Right ventricle myocardium superior (tissue), 1 donor: ENCODE measurements at places on chromosomes 1 and 21. TPM values are rescaled to one million over a fixed set of nuclear protein-coding genes. Genes with fewer than 3 reads are reported as not detected.
A peak's percentile ranks its signal among the peaks of the same experiment; 100 is the strongest.

ASTN1 gene
- total RNA-seq = 0.32 TPM

NPR1 gene
- 10.0 TPM for total RNA-seq

FRRS1 gene
- total RNA-seq = 2.7 TPM

RIMS3 gene
- 0.81 TPM for total RNA-seq

SOX13 gene
- total RNA-seq = 12.4 TPM

CLCA4 gene
- not detected for total RNA-seq

SERBP1 gene
- 111 TPM for total RNA-seq

PDC gene
- total RNA-seq = not detected

ESPN gene
- 0.56 TPM for total RNA-seq

ATAD3C gene
- total RNA-seq = 0.94 TPM

MGST3 gene
- 601 TPM for total RNA-seq

RPE65 gene
- not detected for total RNA-seq

VAMP3 gene
- 60.3 TPM for total RNA-seq

DCAF8 gene
- total RNA-seq = 146 TPM

NOL9 gene
- total RNA-seq = 10.9 TPM

ZFYVE9 gene
- 18.4 TPM for total RNA-seq

UTP11 gene
- 46.5 TPM for total RNA-seq

DNA sequence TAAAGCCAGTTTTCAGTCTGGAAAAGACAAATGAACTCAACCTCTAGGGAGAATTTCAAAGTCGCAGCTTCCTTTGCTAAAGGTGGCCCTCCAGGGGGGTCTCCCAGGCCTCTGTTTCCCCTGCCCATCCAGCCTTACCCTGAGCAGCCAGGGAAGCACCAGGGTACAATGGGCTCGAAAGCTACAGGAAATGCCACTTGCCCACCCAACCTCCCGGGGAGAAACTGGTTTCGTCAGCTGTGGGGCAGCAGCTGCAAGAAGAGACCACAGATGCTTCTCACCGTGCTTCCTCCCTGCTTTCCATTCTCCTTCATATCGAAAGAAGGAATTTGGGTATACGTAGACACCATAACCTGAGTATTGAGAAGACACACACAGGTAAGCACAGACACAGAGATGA is 1.7 kb downstream of the MORN1 start:
- DNase-seq = no peak

- DNase-seq = no peak
Observed at GRCh38 chr1:11151114-11151513, 38.0 kb upstream of the ANGPTL7 start.

DNA sequence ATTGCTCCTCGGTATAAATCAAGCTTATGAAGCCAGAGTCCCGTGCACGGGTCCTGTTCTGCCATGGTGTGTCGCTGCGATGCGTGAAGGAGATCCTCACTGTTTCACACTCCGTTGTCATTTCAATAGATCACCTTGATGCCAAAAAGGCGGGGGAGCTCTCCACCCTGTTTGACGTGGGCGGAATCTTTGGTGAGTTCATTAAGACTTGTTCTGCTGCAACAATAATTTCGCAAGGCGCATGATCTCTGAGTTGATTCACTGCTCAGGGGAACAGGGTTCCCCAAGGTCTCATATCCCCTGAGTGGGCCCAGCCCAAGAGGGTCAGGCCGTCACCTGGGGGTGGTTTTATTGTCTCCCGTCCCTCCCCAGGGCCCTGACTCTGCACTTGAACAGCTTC is 50.0 kb downstream of the SLC37A1 start:
- no peak for DNase-seq

DNA sequence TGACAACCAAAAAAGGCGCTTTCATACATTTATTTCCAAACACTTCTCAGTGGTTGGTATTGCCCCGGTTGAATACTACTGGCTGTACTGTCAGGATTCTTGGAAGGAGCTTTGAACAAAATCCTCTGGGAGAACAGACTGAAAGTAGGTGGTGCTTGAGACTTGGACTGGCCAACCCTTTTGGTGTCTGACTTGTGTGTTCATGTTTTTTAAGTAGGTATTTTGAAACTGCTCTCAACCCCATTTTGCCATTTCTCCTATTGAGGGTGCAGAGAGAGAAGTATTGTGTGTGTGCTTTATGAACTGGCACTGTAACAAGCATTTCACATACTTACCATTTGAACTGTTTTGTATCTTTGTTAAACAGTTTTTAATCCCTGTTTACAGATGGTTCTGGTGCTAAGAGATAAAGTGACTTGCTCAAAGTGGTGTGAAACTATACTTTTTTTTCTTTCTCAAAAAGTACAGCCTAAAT is 21.2 kb downstream of the ARID1A start:
- DNase-seq = no peak

- DNase-seq = no peak
Observed at GRCh38 chr1:167529829-167530474, 11.6 kb upstream of the CD247 start.

DNA sequence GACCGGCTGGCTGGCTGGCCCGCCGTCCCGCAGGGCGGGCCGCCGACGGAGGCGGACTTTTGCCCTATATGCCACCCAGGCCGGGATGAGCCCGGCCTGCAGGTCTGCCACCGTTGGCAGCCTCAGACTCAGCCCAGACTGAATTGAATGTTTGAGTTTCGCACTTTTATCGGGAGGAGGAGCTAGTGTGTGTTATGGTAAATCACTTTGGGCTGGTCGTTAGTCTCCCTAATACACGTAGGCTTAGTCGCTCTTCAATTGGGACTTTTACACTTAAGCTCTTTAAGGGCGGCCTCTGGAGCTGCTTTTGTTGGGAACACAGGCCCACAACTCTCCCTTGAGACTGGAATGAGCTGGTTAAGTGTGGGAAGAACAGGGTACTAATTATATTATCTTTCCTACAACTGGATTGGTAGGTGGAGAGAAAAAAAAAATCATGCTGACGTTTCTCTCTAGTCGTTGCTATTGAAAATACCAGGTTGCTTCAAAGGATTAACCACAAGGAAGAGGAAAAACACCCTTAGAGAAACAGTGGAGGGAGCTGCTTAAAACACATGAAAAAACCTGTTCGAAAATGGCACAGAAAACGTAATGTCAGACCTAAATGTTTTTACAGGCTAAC is 1.4 kb upstream of the IRF2BP2 start:
- no peak for DNase-seq

DNA sequence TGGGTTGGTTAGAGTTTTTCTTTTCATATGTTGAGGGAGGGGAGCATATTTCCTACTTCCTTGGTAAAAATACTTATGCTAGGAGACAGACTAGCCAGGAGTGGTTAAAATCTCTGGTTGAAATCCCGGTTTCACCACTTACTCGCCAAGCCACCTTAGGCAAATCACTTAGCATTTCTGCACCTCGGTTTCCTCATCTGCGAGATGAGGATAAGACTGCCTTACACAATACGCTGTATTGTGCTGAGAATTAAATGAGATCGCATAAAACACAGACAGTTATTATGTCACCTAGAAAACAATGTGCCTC is 1.4 kb downstream of the IFFO2 start:
- DNase-seq = no peak

- no peak for DNase-seq
Observed at GRCh38 chr21:35202431-35202830, 153.3 kb upstream of the RUNX1 start.

DNA sequence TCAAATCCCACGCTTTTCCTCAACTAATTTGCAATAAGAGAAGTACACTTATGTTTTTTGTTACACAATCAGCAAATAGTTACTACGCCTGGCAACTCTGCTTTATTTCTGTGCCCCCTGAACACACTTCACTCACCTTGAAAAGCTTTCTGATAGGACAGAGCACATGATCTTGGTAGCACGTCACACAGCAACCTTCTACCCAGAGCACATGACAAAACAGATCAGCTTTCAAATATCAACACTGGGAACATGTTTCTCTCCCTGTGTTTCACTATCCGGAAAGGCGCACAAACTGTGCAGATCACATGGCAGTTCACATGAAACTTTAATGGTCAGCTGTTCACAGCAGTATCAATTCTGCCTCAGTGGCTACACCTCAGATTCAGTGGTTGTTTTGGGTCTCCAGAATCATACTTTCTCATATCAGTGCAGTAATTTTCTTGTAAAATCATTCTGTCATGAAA is 2.2 kb downstream of the SLC19A2 start:
- DNase-seq = no peak

DNA sequence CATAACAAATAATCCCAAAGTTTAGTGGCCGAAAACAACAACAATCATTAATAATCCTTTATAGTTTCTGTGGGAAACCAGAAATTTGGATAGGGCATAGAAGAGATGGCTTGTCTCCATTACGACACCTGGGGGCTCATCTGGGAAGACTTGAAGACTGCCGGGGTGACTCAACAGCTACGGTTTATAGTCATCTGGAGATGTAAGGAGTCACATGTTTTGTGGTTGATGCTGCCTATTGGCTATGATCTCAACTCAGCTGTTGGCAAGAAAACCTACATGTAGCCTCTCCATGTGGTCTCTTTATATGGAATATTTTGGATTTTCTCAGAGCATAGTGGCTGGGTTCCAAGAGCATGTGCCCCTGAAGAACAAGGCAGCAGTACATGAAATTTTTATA is 29.3 kb upstream of the TSPAN2 start:
- no peak for DNase-seq

DNA sequence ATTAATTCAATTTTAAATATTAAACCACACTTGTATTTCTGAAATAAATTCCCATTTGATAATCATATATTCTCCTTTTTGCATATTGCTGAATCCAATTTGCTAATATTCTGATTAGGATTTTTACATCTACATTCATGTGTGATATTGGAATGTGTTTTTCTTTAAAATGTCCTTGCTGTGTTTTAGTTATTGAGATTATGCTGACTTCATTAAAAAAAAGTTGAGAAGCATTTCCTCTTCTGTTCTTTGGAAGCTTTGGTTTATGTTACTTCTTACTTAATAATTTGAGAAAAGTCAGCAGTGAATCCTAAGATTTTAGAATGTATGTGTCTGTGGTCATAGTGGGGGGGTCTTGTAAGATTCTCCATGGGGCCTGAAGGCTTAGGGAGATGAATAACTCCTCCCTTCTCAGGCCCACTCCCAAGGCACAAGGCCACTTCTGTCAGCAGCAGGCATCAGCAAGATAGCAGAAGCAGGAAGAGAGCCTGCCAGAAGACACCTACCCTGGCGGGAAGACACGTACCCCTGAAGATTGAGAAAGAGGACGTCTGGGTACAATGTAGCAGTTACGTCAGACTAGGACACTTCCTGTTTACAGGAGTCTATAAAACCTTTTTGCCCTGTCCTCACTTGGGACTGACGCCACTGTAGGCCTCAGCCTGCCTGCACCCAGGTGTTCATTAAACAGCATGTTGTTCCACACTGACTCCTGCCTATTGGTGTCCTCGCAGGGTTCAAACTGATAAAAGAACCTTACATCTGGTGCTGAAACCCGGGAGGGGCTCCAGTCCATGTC is 56.9 kb downstream of the ODF2L start:
- peak; percentile 30 for DNase-seq

DNA sequence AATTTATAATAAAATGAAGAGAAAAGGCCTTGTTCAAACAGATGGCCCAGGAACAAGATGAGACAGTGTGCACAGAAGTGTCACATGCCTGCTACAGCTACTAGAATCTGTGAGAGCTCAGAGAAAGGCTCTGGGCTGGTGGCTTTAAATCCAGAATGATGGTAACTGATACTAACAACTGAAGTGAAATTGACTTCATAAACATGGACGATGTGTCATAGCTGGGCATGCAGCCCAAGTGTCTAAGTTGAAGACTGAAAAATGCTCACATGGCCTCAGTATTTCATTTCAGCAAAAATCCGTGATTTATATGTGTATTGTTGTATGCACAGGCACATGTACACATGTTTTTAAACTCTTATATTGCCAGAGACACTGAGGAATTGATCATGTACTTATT is 208.3 kb upstream of the RUNX1 start:
- peak; percentile 62 for DNase-seq

DNA sequence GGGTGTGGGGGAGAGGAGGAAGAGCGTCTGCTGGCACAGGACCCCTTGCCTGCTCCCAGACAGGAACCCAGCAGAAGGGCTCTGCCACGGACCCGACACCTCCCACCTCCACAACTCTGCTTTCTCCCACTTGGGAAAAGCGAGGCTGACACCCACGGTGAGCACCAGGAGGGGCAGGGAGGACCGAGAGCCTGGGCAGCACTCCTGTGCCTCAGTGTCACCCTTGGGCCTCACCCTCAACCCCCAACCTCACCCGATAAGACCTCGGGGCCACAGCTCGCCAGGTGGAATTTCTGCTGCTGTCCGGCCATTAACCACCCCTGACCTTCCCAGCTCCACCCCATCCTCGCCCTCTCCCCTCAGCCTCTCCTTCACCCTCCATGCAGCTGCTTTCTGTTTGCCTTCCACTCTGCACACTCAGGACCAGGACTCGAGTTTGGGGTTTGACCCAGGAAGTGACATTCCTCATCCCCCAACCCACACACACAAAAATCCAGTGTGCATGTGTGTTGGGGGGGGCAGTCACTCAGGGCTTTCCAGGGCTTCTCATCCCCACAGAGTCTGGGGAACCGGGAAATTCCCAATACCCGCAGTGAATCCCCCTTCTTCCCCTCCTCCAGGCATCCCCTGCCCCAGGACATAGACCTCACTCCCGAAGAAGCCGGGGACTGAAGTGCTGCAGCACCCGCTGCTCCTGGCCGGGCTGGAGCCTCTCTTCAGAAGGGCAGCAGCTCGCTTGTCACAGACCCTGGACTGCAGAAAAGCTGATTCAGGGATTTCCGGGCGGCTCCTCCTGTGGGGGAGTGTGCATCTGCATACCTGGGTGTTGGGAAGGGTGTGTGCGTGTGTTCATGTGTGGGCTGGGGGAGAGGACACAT is 65.8 kb downstream of the SYT2 start:
- no peak for DNase-seq

- no peak for DNase-seq
Observed at GRCh38 chr1:216437603-216438002, 14.4 kb upstream of the USH2A start.

DNA sequence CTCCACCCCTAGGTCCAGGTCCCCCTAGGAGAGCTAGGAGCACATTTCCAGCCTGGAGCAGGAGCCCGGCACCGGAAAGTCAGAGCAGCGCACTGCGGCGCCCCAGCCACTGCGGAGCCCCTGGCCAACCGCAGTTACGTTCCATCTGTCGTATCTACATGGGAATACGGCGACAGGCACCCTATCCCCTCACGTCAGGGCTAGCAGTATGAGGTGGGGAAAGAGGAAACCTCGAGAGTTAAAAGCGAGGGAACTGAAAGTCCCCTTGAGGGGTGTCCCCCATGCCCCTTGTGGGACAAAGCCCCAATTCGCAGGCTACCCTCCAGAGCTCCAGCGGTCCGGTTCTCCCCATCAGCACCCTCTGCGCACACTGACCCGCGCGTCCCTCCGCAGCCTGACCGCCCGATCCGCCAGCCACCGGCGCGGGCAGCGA is 995 bp downstream of the COLGALT2 start:
- DNase-seq = peak; percentile 65

DNA sequence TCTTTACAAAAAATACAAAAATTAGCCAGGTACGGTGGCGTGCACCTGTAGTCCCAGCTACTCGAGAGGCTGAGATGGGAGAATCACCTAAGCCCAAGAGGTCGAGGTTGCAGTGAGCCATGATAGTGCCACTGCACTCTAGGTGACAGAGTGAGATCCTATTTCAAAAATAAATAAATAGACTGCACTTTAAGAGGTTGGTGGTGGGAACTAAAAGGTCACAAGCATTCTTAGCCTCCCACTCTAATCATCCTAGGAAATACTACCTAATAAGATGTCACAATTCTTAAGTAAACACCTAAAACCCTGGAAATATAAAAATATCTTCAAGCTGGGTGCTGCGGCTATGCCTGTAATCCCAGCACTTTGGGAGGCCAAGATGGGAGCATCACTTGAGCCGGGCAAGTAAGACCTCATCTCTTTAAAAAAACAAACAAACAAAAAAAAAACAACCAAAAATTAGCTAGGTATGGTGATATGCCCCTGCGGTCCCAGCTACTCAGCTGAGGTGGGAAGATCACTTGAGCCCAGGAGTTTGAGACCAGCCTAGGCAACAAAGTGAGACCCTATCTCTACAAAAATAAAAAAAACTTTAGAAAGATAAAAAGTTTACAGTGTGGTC is 4.1 kb downstream of the DCAF8 start:
- no peak for DNase-seq
